ENCODE measurements at places on chromosomes 1 and 21.
A peak's percentile ranks its signal among the peaks of the same experiment; 100 is the strongest.

DNA sequence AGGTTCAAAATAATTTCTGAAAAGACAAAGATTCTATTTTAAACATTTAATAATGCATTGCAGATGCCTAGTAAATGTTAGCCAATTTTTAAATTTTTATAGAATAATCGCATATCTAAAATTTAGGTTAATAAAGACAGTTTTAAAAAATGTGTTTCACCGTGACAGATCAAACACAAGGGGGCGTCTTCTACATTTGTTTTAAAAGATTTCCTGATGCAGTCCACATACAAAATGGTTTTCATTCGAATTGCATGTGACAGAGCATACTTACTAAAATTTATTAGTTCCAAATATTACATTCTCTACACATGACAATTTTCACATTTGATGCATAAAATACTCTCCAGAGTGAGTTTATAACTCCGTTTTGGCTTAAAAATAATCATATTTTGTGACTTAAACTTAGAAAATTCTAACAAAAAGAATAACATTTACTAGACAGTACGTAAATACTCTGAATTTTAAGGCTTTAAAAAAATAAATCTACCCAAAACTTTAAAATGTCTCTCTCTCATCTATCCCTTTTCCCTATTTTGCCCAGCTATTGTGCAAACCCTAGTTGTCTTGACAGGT lies 75.5 kb downstream of the ADAMTS1 start:
- DNase-seq: no peak

DNA sequence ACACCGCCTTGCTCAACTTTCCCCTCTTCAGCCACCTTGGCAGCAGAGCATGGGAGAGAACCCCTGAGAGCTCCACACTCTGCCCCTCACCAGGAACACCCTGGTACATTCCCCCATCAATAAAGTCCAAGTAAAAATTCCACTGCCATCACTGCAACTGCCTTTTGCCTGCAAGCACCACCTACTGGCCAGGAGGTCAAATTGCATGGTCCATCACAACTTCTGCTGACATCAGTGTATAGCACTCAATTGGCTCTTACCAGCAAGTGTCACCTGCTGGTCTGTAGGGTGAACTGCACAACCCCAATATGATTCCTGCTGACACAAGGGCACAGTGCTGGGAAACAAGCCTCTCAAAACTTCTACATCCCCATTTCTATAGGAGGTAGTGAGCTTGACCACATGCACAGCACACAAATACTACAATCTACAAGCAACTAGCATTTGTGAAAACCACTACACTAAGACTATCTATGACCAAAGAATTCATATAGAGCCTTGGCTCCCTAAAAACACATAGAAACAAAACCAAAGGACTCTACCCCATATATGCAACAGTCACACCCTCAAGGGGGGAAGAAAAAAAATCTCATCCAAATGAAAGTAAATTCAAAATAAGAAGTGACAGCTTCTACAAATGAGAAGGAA lies 69.2 kb downstream of the FASLG start:
- no peak for DNase-seq

DNA sequence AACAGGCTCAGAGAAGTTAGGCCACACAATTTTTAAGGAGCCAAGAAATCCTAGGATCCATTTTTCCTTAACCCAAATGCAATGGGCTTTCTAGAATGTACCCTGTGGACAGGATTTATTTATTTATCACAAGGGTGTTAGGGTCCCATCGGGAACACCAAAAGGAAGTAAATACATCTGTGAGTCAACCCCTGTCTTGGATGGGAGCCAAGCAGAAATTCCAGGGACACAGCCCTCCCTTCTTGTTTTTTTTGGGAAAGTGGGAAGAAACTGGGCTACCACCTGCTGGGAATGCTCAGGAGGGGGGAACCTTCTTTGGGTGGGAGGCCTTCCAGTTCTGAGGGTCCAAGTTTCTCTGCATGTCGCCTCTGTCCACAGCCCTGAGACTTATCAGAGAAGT lies 1.3 kb downstream of the CRNN start:
- no peak for DNase-seq

DNA sequence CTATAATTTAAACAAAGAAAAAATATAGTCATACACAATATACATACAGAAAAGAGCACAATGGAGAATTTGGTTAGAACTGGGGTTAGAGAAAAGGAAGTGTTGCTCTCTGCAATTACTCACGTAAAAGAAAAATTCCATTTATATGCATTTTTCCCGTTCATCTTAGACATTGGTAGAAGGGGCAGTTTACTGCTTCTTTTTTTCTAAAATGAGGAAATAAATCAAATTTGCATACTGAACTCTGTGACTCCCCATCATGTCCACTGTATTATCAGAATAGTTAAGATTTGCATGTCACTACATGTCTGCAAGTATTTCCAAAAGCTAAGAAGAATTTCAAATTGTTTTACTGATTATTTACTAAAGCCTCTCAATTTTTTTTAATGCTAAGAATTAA lies 44.1 kb upstream of the C1orf105 start:
- no peak for DNase-seq

DNA sequence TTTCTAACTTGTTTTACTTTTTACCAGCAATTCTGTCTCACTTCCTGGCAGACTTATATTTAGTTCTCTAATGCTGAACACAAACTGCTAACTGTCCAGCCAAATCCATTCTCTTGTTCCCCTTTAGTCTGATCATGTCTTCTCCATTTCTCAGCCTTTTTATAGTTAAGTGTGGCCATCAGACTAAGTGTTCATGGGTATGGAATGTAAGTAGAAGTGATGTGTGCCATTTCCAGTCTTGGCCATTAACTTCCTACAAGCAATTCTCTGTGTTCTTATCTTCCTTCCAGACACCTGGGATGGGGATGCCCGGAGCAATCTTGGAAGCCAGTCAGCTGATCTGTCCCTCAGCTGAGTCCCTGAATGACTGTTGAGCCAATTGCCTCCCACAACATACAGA lies 165.8 kb downstream of the ST6GALNAC3 start:
- DNase-seq: no peak

DNA sequence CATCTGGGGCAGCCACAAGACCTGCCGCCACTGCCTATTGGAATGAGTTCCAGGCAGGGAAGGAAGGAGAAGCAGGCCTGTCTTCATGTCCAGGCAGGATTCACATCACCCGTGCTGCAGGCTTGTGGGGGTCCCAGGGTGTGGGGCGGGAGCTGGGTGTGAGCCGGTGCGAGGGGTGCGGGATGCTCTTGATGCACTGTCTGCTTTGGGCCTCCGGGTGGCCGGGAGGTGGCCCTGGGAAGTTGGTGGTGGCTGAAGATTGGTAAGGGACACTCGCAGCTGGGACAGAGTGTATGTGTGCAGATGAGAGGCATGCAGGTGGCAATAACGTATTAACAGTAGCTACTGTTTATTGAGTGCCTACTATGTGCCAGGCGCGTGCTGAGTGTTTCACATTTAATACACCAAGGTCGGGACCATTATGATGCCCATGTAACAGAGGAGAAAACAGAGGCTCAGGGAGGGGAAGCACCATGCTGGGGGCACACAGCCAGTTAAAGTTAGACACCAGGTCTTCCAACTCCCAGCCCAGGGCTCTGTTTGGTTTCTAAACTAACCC lies 3.3 kb downstream of the CROCC start:
- no peak for DNase-seq

- no peak for DNase-seq
These were observed 113.5 kb downstream of the RIPK4 start for GRCh38 chr21:41653243-41653953.

DNA sequence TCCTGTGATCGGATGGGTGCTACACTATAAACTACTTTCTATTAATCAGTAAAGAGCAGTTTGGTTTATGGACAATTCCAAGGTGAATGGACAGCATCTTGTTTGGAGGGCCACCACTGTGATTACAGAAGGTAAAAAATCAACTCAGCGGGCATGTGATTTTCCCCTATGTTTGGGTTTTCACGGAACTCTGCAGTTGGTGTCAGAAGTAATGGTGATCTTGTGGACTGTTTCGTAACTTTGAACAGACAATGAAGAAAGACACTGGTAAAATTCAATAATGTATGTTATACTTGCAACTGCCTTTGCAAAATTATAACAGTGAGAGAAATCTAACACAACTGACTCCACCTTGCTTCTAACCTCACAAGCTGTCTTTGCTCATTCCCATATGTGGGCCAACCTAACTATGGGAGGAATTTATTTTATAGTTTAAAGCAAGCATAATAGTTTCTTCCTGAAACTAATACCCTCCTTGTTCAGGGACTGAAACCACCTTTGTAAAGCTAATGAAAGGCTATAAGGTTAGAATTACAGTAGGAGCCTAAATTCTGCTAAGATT lies 53.2 kb downstream of the TRIM33 start:
- no peak for DNase-seq

- DNase-seq: no peak
These were observed 34.8 kb downstream of the SLC35D1 start for GRCh38 chr1:67019121-67019520.

- DNase-seq: no peak
These were observed 52.7 kb upstream of the IVNS1ABP start for GRCh38 chr1:185369786-185370185.

- DNase-seq: no peak
These were observed 101.7 kb downstream of the ADSS2 start for GRCh38 chr1:244350027-244350426.

GRCh38 chr1:1157426-1157913 lies 16.2 kb upstream of the TTLL10 start:
- no peak for DNase-seq

DNA sequence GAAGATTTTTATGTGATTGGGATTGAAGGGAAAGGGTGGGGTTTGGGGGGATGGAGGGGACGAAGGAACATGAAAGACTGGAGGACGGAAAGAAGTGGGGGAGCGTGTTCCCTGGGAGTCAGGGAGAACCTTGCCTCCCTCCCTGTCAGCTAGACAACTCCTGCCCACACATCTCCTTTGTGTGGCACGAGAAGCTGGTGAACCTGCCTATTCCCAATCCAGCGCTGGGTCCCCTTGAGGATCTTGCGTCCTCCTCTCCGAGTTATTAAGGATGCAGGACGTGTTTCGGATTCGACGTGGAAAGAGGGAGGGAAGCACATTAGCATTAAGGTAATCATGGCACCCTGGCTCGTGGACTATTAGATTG lies 1.4 kb downstream of the LRRC7 start:
- no peak for DNase-seq

DNA sequence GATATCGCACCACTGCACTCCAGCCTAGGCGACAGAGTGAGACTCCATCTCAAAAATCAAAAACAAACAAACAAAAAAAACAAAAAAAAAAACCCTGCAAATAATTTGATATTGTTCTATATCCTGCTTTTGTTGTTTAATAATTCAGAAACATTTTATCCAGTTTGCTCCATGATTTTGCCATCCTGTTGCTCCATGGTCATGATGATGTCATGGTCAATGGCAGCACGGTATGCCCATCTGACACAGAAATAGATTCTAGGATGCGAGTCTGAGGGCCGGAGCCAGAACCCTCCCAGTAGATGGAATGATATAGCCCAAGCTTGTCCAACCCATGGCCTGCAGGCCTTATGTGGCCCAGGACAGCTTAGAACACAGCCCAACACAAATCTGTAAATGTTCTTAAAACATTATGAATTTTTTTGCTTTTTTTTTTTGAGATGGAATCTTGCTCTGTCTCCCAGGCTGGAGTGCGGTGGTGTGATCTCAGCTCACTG lies 39.8 kb downstream of the EDARADD start:
- DNase-seq: no peak

DNA sequence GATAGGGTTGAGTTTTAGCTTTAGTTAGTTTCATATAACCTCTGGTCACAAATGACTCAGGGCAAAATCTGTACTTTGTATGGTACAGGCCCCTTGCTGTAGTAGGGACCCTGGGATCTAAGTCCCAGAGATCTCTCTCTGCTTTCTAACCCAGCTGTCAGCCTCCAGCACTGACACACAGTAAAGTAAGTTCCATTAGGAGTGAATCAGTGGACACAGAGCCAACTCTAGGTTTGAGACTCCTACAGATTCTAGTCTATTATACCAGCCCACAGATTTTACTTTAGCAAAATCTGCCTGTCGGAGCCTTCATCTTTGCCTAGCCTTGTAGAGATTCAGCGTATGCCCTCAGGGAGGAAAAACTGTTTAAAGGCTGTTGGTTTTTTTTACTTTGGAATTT lies 52.5 kb downstream of the ANGPTL1 start:
- no peak for DNase-seq

GRCh38 chr1:30650968-30651320 lies 72.4 kb downstream of the MATN1 start:
- no peak for DNase-seq

GRCh38 chr1:183632964-183633363 lies 2.6 kb downstream of the ARPC5 start:
- DNase-seq: no peak

- DNase-seq: peak; percentile 13
These were observed 158.1 kb upstream of the COA6 start for GRCh38 chr1:234214911-234215892.

DNA sequence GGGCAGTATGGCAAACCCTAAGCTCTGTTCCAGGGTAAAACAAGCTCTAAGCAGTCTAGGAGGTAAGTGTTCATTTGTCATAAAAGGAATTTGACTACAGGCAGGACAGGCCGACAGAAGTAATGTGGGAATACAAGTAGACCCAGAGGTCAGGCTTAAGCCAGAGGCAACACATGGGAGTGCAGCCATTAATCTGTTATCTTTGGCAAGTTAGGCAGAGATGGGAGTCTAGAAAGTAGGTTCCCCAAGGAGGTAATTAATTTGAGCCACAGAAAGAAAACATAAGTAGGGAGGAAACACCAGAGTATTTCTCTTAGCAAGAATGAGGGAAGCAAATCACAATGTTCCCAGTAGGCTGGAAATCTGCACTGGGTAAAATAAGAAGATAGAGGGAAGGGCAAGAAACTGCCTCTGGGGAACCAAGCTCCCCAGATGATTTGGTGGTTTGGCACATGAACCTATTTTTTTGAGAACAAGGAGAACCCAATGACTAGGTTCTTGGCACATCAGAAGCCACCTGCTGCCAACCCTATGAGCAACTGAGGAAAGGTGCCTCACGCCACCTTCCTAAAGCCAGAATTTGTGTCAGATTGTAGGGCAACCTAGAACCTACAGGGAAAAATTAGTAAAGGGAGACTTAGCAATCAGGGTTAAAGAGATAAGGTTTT lies 636.4 kb upstream of the PLXNA2 start:
- DNase-seq: no peak

- no peak for DNase-seq
These were observed 43.6 kb downstream of the ACKR1 start for GRCh38 chr1:159248311-159248710.

DNA sequence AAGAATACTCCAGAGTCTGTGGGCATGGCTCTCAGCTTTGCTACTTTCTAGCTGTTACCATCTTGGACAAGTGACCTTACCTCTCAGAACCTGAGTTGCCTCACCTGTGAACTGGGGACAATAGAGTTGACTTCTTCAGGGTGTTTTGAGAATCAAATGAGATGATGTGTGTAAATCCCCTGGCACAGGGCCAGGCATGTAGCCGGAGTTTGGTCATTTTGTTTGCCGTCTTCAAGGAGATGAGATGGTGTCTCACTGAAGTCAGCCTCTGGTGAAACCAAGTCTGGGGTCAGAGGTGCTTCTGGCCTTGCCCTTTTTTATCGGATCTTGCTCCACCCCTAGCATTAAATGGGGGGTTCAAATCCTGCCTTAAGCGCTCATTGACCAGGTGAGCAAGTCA lies 149.2 kb upstream of the TMEM51 start:
- DNase-seq: no peak

Measured in DMS79 treated with DMSO at 0.1 percent for 48 hours (cell line).